Sciatic nerve (tissue), 2 donors: ENCODE measurements at places on chromosomes 3 and 15.

DNA sequence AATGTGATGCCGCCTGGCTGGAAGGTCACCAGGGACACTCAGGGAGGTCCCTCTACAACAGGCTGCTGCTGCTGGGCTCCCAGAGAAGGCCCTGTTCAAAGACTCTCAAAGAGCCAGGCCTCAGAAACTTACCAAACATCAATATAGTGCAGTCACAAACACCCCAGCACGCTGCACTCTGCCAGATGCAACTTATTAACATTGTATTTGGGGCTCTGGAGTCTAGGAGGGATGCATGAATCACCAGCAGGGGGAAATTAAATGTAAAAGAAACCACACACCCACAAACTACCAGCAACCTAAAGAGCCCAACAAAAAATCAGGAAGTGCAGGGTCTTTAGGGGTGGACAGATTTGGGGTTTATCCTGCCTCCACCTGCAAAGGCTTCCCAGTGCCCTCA is 74.6 kb upstream of the SPATA12 start:
- DNase-seq = no peak

GRCh38 chr3:53581671-53582070 is 87.3 kb downstream of the CACNA1D start:
- no peak for DNase-seq

DNA sequence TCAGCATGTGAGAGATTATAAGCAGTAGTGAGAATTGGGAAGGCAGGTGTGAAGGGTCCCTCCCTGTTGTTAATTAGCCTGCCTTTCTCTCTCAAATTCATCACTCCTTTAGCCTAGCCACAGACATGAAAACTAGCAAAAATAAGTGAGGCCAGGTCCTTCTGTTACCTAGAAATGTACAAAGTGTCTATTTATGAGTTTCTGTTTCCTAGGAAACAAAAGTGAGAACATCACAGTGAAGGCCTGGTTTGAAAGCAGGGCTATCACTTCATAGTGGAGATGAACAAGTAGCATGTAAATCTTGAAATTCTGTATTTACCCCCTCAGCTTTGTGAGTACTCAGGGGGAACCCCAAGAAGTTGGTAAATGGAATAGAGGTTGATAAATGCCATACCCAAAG is 78.2 kb upstream of the UMPS start:
- DNase-seq = no peak

GRCh38 chr3:48983096-48983495 is 6.9 kb upstream of the P4HTM start:
- no peak for DNase-seq

GRCh38 chr3:130990282-130990681 is 36.3 kb downstream of the ASTE1 start:
- DNase-seq = no peak

GRCh38 chr3:170520996-170521395 is 64.9 kb downstream of the SLC7A14 start:
- DNase-seq = no peak

GRCh38 chr3:125585595-125586223 is 9.6 kb downstream of the OSBPL11 start:
- DNase-seq = peak; percentile 72

DNA sequence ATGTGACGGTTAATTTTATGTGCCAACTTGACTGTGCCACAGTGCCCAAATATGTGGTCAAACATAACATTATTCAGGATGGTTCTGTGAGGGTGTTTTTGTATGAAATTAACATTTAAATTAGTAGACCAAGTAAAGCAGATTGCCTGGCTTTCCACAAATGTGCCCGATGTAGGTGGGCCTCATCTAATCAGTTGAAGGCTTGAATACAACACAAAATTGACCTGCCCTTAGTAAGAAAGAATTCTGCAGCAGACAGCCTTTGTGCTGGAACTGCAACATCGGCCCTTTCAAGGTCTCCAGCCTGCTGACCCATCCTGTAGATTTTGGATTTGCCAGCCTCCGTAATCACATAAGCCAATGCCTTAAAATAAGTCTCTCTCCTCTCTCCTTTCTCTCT is 215.9 kb downstream of the MEX3B start:
- DNase-seq = no peak

DNA sequence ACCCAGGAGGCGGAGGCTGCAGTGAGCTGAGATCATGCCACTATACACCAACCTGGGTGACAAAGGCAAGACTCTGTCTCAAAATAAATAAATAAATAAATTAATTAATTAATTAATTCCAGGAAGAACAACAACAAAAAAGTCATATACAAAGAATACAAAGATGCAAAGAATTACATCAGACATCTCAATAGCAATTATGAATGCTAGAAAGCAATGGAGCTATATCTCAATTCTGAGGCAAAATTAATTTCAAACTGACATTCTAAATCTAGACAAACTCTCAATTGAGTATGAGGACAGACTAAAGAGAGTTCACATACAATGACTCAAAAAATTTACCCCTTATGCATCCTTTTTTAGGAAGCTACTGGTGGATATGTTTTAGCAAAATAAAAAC is 69.6 kb upstream of the CTNNB1 start:
- no peak for DNase-seq

DNA sequence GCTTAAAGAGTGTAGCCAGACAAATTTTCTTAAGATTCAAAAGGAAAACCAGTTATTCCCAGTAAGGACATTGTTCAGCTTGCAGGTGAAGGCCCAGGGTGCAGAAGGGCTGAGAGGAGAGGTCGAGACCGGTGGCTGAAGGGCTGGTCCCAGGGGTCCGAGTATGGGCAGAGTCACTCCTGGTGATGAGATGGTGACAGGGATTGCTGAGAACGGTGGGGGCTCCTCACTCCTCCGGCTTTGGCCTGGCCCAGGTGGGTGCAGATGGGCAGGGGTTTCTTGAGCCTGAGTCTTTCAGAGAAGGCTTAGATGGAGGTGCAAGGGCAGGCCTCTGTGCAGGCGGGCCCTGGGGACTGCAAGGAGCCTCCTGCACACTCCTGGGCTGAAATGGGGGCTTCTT is 56.2 kb downstream of the ZNF445 start:
- no peak for DNase-seq
